Activated CD4-positive, alpha-beta T cell treated with anti-CD3 and anti-CD28 coated beads, Interleukin-2, amount 10 ng/mL, durations not matched to agents 24 days and 14 days (primary cell): ENCODE measurements at places on chromosomes 12 and 14. TPM values are rescaled to one million over a fixed set of nuclear protein-coding genes. Genes with fewer than 3 reads are reported as not detected.

- H3K36me3 ChIP-seq: peaks cover 85% of the 10 kb centered on the region
- no peaks in the 10 kb centered on the region for H3K27me3 ChIP-seq
- DNase-seq: peak; percentile 60
- H3K27ac ChIP-seq: peak overlapping the region; percentile 82
- peak overlapping the region; percentile 13 for H3K4me3 ChIP-seq
Observed at GRCh38 chr12:31991146-31991545, 31.9 kb downstream of the RESF1 start.

TAS2R13 gene
- total RNA-seq: 1.1 and 1.3 TPM in 2 replicates

MYBPC1 gene
- total RNA-seq: not detected in 2 replicates

DNA sequence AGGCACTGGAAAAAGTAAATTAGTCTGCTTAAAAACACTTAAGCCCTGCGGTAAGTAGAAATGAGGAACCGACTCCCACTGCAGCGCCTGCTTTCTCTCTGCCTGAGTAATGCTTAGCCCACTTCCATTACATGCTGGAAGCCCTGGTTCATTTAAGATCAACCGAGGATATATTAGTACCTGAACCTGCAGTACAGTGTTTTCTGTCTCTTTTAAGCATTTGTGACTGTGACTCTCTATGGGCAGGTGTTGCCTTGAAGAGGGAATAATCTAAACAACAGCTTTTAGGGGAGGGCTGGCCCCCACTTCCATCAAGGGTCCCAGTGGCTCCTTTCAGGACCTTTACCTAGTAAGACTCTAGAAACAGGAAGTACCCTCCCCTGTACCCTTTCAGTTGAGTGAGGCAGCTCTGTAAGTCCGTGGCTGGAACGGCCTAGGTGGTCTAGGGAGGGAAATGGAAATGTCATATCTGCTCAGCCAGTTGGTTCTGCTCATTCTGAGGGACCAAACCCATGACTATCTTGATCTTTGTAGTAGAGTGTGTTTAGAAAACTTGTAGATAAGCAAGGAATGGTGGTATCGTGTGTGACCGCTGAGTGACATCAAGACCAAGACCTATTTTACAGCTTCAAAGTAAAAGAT is 56.2 kb downstream of the FNTB start:
- peaks cover 44% of the 10 kb centered on the region for H3K36me3 ChIP-seq
- no peaks in the 10 kb centered on the region for H3K27me3 ChIP-seq
- H3K27ac ChIP-seq: no peak overlapping the region

DNA sequence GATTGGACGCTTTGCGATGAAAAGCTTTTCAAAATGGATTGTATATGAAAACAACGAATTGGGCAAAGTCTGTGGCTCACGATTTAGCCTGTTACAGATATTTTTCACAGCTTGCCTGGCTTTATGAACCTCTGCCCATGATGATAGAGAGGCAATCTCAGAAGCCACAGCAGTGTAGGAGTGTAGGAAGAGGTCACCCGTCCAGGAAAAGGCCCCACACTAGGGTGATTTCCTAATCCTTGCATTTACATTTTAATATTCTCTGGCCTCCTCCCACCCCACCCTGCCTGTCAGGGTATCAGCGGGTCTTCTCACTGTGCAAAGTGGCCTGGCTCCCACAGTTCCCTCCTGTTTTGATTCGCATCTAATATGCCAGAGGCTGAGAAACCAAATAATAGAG is 81.8 kb upstream of the FOXN3 start:
- H3K27me3 ChIP-seq: no peaks in the 10 kb centered on the region
- no peak for DNase-seq
- no peak overlapping the region for H3K27ac ChIP-seq

DNA sequence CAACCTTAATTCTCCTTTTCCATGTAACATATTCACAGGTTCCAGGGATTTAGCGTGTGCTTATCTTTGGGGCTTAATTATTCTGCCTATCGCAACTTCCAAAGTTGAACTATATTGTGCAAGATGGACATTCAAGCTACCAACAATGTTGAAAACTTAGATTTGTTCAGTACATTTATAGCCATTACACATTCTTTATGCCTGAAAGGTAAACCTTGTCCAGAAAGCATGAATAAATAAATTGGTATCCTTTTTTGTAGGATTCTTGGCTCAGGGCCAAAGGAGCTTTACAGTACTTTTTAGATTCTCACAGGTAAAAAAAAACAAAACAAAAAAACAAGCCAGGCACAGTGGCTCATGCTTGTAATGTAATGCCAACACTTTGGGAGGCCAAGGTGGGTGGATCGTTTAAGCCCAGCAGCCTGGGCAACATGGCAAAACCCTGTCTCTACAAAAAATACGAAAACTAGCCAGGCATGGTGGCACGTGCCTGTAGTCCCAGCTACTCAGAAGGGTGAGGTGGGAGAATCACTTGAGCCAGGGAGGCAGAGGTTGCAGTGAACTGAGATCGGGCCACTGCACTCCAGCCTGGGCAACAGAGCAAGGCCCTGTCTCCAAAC is 3.3 kb downstream of the C12orf56 start:
- peaks cover 2% of the 10 kb centered on the region for H3K36me3 ChIP-seq
- peaks cover 31% of the 10 kb centered on the region for H3K4me1 ChIP-seq
- peaks cover 13% of the 10 kb centered on the region for H3K27me3 ChIP-seq
- H3K4me3 ChIP-seq: no peak overlapping the region
- no peak overlapping the region for H3K27ac ChIP-seq

OR6C2 gene
- total RNA-seq: not detected in 2 replicates

DNA sequence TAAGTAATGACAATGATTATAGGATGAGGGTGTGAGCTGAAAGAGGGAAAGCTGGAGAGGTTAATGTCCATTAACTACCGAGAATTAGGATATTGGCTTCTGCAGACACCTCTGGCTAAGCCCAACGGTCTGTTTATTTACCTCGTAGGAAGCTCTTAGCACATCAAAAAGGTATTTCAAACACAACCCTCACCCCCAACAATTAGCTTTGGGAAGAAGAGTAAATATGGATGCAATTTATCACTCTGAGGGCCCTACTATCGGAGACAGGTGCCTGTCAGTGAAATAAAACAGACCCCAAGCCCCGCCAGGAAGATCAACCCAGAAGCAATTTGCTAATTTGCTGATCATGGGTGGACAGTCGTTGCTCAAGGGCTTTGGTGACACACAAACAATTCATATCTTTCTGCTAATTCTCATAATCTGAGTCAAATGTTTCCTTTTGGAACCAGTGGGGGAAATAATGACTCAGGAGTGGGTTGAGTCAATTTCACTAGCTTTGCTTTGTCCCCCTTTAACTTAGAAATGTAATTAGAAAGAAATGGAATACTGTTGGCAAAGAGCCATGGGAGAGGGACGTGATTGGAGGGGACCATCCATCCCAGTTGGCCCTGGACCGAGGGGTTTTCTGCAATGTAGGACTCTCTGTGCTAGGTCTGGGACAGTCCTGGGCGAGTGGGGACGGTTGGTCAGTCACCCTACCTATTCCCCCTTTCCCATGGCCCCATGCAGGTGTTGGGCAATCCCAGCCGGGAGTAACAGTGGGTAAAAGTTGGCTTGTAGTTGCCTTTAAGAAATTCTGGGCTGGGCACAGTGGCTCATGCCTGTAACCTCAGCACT is 99.1 kb upstream of the MED13L start:
- peaks cover 1% of the 10 kb centered on the region for H3K4me1 ChIP-seq
- no peaks in the 10 kb centered on the region for H3K36me3 ChIP-seq
- no peak for DNase-seq
- H3K27ac ChIP-seq: no peak overlapping the region
- H3K27me3 ChIP-seq: no peaks in the 10 kb centered on the region
- no peak overlapping the region for H3K4me3 ChIP-seq

KLHDC1 gene
- total RNA-seq: 0.95 and 0.96 TPM in 2 replicates

RNF41 gene
- 39.8 and 41.1 TPM in 2 replicates for total RNA-seq

GRCh38 chr12:119301379-119301778 is 33.1 kb upstream of the CCDC60 start:
- H3K27me3 ChIP-seq: no peaks in the 10 kb centered on the region
- H3K4me1 ChIP-seq: no peaks in the 10 kb centered on the region
- no peak for DNase-seq

GRCh38 chr12:124031058-124031457 is 58.0 kb downstream of the ZNF664 start:
- no peaks in the 10 kb centered on the region for H3K4me1 ChIP-seq
- H3K36me3 ChIP-seq: no peaks in the 10 kb centered on the region
- peaks cover 7% of the 10 kb centered on the region for H3K27me3 ChIP-seq
- no peak overlapping the region for H3K27ac ChIP-seq

- H3K27ac ChIP-seq: peak overlapping the region; percentile 61
- peaks cover 47% of the 10 kb centered on the region for H3K4me1 ChIP-seq
- no peak overlapping the region for H3K4me3 ChIP-seq
- no peak for DNase-seq
Observed at GRCh38 chr14:24317141-24317928, 6.0 kb downstream of the LTB4R start.
